ENCODE measurements at places on chromosomes 16 and 17.

GRCh38 chr16:60553090-60553757 is 1483.0 kb downstream of the CDH8 start:
- DNase-seq = no peak

DNA sequence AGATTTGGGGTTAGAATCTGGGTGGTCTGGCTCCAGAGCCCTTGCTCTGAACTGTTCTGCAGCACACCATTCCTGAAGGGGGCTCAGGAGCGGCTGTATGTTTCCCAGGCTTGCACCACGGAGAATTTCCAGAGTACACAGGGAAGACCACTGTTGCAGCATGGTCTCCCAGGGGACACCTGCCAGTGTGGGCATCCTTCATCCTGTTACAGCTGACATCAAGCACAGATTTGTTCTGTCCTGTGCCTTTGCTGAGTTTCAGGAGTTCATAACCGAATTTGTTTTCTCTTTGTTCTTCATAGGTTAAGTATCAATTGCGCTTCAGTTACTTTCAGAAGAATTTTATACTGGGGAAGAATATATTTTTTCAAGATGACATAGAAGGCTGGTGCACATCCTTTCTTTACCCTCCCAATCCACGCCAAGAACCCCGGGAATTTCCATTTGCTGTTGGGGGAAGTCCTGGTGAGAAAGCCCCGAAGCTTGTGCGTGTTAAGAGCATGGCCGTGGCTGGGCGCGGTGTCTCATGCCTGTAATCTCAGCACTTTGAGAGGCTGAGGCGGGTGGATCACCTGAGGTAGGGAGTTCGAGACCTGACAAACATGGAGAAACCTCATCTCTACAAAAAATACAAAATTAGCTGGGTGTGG is 26.3 kb upstream of the ABCA3 start:
- DNase-seq = no peak

DNA sequence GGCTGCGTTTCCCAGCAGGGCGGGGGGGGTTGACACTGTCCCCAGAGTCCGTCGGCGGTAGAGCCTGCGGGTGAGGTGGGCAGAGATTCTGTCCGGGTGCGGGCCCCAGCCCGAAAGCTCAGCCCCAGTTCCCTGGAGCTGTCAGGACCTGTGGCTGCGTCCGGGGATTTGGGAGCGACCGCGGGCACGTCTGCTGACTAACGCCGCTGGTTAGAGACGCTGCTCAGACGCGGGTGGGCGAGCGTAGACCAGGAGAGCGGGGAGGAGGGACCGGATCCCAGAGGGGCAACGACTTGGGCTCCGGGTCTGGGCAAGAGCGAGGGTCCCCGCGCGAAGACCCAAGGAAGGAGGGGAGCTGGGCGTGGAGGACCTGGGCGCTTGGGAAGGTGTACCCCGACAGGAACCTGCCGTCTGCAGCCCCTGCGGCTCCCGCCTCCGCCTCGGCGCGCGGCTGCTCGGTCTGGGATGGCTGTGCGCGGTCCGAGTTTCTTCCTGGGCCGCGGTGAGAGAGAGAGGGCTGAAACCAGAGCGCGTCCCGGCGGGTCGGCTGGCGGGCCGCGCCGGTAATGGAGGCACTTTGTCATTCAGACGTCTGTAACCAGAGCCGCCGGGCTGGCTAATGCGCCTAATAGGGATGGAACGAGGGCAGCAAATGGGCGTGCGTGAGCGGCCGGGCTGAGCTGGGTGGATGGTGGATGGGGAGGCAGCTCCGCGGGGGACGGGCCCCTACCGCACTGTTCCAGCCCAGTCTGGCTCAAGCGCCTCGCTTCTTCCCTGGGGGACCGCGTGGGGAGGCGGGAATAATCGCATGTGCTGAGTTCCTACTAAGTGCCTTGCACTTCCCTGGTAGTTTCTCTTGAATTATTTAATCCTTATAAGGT is 2.3 kb downstream of the NGFR start:
- peak; percentile 23 for DNase-seq

DNA sequence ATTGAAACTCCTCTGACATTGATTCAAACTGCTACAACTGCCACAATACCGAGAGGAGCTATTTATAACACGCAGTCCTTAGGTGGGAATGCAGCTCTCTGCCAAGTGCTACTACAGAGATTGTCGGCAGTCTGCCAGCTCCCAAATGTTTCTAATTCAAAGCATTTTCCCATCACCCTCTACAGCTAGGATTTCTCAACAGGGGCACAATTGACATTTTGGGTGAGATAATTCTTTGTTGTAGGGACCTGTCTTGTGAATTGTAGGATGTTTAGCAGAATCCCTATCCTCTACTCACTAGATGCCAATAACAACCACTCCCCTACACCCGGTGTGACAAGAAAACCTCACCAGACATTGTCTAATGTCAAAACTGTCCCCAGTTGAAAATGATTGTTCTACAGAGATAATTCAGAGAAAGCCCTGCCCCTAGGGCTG is 7.8 kb upstream of the N4BP1 start:
- DNase-seq = no peak

- no peak for DNase-seq
These were observed 714 bp downstream of the CACNA1H start for GRCh38 chr16:1153480-1154160.

DNA sequence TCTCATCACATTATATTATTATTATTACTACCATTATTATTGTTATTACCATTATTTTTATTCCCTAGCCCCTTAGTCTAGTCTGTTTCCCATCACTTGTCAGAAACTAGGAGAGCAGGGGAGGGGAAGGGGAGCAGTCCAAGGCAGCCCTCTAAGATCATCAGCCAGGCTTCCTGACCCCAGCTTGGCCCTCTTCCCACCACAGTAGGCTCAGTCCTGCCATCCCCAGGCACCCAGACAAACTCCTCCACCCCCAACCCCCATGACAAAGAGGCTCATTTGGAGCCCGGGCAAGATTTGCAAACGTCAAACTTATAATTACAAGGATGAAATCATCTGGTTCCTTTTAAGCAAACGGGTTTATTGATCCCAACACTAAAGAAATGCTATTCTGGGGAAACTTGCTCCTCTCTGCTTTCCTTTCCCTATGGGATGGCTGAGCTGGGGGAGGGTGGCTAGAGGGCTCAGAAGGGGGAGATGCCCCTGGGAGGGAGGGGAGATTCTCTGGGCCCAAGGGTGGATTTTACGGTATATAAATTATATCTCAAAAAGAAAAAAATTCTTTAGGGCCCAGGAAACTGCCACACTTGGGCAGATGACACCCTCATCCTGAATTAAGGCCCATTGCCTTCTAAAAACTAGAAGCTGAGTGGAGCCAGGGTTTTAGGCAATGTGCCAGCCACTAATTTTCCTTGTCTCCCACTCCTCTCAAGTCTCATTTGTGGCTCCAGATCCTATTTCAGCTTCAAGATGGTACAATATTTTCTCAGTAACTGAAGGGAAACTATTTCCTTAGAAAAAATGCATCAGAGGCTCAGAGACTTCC is 4.4 kb upstream of the CBFB start:
- DNase-seq = no peak

GRCh38 chr17:47177261-47177660 is 11.8 kb downstream of the CDC27 start:
- DNase-seq = no peak

GRCh38 chr17:65446838-65447526 is 114.5 kb downstream of the AXIN2 start:
- DNase-seq = no peak

DNA sequence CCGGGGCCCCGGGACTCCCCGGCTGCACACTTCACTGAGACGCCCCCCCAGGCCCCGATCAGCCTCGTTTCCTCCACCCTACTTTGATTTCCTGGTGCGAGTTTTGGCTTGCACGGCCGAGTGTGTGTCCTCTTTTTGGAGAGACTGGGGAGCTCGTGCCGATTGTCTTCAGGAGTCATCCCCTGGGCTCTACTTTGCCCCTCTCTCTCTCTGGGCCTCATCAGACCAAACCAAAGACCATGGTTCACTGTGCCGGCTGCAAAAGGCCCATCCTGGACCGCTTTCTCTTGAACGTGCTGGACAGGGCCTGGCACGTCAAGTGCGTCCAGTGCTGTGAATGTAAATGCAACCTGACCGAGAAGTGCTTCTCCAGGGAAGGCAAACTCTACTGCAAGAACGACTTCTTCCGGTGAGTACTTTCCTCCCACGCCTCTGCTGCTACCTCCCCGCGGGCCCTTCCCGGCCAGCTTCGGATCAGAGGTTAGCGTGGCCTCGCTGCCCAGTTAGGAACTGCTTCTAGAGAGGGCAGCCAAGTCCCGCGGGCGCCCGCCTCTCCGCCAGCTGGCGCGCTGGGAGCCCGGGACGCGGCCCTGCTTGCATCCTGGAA is 787 bp downstream of the LHX1 start:
- peak; percentile 28 for DNase-seq

GRCh38 chr17:75774991-75775668 is 9.5 kb upstream of the UNK start:
- DNase-seq = no peak

GRCh38 chr17:73194514-73195222 is 1.8 kb downstream of the COG1 start:
- DNase-seq = no peak

- no peak for DNase-seq
These were observed 9.1 kb downstream of the ASIC2 start for GRCh38 chr17:33284022-33284421.

- no peak for DNase-seq
These were observed 14.0 kb upstream of the UBE2I start for GRCh38 chr16:1295465-1295864.

DNA sequence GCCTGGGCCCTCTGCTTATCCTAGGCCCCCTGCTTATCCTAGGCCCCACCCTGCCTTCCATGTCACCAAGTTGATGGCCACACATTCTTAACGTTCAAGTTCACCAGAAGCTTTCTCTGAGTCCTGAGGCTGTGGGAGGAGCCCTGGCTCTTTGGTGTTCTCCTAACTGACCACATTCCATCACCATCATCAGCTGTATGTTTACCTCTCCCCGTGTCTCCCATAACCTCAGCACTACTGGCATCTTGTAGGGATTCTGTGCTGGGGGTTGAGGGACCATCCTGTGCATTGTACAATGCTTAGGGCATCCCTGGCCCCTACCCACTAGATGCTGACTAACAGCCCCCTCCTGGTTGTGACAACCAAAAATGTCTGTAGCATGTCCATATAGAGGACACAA is 99.3 kb downstream of the NDE1 start:
- no peak for DNase-seq

DNA sequence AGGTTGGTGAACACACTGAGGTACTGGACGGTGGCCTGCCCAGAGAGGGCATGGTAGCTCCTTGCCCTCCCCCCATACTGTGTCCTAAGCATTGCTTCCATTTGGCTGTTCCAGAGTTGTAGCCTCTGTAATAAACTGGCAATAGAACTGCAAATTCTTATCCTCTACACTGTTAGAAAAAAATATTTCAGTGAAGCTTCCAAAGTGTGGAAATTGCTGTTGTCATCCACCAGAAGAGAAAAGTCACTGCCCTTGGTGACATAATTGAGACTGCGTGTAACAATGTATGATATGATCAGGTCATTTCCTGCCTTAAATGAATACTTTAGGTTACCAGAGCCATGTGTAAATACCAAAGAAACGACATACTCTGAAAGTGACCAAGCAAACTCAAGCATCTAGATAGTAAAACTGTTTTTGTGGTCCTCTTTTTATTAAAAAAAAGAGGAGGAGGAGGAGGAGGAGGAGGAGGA is 65.9 kb downstream of the CEP95 start:
- DNase-seq = no peak

DNA sequence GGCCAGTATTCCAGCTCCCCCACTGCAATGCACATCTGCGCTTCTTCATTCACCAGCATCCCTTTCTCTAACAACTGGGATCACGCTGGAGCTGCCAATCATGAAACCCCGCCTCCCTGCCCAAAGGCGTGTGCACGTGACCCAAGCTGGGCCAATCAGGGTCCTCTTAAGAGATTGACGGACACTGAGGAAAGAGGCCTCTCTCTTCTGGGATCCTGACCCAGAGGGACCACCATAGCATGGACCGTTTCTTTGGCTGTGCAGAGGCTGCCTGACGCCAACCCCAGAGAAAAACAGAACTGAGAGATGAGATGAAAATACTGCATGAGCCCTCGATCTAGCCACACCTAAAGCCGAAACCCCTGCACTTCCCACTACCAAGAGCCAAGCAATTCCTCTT is 32.0 kb downstream of the COTL1 start:
- no peak for DNase-seq

GRCh38 chr16:51524555-51525373 is 373.7 kb upstream of the SALL1 start:
- DNase-seq = no peak

DNA sequence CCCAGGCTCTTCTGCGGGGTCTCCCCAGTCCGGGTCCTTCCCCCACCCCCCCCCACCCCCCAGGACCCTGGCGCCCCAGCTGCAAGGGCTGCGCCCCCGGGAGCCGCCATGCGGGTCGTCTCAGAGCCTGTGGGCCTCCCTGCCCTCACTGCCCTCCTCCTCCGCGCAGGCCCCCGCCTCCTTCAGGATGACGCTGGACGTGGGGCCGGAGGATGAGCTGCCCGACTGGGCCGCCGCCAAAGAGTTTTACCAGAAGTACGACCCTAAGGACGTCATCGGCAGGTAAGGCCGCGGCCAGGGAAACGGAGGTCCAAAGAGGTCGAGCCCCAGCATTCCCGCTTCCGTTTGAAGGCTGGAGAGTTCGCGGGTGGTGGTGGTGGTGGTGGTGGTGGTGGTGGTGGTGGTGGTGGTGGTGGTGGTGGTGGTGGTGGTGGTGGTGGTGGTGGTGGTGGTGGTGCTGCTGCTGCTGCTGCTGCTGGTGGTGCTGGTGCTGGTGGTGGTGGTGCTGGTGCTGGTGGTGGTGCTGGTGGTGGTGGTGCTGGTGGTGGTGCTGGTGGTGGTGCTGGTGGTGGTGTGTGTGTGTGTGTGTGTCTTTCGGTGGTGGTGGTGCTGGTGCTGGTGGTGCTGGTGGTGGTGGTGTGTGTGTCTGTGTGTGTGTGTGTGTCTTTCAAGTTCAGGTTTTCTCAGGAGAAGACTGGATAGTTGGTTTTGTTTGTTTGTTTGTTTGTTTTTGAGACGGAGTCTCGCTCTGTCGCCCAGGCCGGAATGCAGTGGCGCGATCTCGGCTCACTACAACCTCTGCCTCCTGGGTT is 615 bp downstream of the PHKG2 start:
- peak; percentile 16 for DNase-seq

GRCh38 chr16:85521552-85522307 is 91.4 kb upstream of the GSE1 start:
- DNase-seq = no peak

DNA sequence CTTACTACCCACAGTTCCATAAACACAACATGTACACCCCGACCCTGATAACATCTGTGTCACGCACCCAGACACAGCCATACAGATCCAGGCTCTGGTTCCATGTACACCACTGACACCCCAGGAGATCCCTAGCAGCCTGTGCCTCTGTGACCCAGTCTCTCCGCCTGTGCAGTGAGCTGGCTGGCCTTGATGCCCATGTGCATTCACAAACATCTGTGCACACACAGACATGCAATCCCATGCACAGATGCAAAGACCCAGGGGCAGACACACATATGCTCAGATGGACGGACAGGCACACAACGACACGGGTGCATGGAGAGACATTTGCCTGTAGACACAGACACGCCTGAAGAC is 4.1 kb downstream of the CCDC102A start:
- DNase-seq = no peak

Measured in activated naive CD4-positive, alpha-beta T cell treated with Interleukin-2 at 50 U/mL for 16 hours (primary cell).